RPMI8226 (cell line): ENCODE measurements at places on chromosomes 4 and X.

DNA sequence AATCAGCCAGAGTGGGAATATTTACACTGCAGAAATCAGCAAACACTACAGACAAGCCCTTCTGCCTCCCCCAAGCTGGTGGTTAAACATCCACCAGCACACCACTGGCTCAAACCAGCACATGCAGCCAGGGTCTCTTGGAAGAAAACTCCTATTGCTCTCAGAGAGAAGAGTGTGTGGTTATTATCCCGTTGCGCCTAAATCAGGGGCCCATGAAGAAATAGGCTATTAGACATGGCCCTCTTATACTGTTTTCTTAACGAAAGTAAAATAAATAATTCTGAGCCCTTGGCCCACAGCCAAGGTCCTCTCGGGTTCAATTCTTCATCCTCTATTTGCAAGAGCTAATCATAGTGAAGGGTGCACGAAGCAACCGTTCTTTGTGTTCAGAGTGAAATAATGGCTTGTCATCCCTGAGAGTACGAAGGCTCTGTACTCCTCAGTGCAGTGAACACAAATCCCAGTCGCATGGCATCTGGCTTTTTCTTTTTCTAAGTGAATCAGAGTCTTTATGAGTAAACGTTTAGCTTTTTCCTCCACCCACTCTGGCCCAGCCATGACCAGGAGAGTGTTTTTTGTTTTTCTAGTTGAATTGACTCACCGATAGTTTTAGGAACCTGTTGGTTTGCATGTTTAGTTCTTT, 33.4 kb upstream of the RBM47 start:
- no peak for DNase-seq

- DNase-seq = no peak
Measured at GRCh38 chrX:101931136-101931487, 715 bp downstream of the ZMAT1 start.

- DNase-seq = no peak
Measured at GRCh38 chrX:118655561-118656246, 71.7 kb upstream of the IL13RA1 start.

DNA sequence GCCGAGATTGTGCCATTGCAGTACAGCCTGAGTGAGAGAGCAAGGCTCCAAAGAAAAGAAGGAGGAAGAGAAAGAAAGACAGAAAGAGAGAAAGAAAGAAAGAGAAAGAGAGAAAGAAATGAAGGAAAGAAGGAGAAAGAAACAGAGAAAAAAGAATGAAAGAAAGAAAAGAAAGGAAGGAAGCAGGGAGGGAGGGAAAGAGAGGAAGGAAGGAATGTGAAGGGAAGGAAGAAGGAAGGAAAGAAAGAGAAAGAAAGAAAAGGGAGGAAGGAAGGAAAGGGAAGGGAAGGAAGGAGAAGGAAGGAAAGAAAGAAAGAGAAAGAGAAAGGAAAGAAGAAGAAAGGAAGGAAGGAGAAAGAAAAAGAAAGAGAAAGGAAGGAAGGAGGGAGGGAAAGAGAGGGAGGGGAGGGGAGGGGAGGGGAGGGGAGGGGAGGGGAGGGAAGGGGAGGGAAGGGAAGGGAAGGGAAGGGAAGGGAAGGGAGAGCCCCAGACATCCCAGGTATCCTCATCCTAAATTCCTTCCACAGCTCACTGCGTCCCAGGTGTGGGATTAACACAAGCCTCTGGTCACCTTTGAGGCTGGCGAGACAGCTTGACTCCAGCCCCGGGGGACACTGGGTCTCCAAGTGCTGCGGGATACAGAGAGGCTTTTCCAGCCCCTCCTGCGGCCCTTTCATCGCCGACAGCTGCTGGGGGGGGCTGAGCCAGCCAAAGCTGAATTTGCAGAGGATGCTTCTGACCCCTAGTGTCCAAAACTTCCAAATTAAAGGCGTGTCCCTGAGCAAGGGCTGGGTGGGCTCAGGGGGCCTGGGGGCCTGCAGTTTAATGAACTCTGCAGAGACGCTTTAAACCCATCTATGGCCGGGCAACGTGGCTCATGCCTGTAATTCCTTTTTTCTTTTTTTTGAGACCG, 24.2 kb upstream of the CSF2RA start:
- peak; percentile 71 for DNase-seq

GRCh38 chrX:81308086-81308829, 106.4 kb downstream of the SH3BGRL start:
- no peak for DNase-seq

DNA sequence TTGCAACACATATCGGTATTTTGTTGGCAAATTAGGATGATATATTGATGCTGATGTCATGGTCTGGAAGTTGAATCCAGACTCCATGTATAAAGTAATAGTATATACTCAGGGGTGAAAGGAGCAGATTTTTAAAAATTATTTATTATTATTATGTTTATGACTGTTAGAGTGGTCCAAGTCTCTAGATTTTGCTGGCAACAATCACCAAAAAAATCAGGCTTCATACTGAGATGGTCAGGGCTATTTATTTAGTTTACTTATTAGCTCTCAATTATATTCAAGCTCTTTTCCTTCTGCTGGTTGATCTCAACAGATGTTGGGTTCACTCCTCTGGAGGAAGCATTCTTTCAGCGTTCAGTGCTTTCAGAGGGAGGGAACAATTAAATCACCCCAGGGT, 73.9 kb upstream of the VCX3B start:
- no peak for DNase-seq

- DNase-seq = no peak
Measured at GRCh38 chrX:37357436-37357835, 8.3 kb downstream of the PRRG1 start.

DNA sequence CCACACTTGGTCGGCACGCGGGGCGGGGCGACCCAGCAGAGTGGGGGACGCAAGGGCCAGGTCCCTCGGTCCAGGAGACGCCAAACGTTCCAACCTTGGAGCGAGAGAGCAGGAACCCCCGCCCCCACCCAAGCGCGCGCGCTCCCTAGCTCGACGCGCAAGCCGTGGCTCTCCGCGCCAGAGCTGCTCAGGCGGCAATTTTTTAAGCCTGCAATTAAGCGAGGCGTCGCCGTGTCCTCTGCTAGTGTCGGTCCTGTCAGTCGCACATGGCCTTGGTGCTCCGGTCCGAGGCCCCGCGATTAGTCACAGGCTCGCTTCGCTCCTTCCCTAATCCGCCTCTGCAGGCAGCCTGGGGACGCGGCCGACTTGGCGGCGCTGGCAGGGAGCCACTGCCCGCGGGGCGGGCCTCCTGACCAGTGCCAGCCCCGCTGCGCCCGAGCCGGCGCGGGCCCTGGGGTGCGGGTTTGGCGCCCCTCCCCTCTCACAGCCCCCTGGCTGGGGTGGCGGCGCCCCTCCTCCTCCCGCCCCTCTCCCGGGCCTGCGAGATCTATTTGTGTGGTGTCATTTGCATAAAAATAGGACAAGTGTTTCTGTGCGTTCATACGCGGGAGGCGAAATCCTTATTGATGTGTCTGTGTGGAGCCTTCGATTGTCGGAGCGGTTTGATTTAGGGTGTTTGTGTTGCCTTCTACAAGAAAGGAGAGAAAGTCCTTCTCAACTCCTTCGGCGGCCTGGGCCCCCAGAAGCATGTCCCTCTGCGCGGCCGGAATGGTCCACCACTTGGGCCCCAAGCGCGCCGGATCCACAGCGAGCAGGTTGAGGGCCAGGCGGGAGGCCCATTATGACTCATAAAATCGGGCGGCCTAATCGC, 9.8 kb upstream of the BCOR start:
- peak; percentile 81 for DNase-seq

DNA sequence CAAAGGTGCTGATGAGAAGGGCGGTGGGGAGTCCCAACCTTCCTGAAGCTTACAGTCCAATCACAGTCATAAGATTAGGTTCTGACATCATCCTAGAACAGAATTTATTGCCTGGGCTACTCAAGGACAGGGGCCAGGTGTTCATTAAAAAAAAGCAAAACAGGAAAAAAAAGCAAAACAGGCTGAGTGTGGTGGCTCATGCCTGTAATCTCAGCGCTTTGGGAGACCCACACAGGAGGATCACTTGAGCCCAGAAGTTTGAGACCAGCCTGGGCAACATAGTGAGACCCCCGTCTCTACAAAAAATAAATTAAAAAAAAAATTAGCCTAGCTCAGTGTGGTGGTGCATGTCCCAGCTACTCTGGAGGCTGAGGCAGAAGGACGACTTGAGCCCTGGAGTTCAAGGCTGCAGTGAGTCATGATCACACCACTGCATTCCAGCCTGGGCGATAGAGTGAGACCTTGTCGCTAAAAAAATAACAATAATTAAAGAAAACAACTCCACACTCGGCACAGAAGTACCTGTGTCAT, 3.0 kb downstream of the RAB9A start:
- DNase-seq = peak; percentile 68

- no peak for DNase-seq
Measured at GRCh38 chr4:33959519-33959918, 2284.8 kb downstream of the ARAP2 start.

DNA sequence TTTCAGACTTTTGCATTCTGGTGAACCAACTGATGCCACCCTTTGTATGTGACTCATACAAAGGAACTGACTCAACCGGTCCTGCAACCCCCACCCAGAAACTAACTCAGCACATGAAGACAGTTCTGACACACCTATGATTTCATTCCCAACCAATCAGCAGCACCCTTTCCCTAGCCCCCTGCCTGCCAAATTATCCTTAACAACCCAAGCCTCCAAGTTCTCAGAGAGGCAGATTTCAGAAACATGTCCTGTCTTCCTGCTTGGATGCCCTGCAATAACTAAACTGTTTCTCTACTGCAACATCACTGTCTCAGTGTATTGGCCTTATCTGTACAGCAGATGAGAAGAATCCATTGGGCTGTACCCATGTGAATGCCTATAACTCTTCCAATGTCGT, 284.7 kb downstream of the CAMK2D start:
- DNase-seq = no peak

GRCh38 chrX:123013141-123013540, 170.9 kb upstream of the GRIA3 start:
- no peak for DNase-seq

DNA sequence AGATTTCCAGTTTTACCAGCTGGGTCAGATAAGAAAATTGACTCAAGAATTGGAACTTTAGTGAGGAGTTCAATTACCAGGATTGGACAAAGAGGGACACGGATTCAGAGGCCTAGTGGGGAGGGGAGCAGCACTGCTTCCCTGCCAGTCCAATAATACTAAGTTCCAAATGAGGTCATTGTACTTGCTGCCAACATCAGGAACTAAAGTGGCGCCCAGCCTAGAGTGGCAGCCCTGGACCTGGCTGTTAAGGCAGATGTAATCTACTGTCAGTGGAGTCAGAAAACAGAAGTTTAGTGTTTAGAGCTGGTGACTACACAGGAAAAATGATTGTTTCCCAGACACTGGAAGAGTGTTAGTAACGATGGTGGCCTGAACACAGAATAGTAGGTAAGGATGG, 42.7 kb upstream of the RAPGEF2 start:
- DNase-seq = no peak

DNA sequence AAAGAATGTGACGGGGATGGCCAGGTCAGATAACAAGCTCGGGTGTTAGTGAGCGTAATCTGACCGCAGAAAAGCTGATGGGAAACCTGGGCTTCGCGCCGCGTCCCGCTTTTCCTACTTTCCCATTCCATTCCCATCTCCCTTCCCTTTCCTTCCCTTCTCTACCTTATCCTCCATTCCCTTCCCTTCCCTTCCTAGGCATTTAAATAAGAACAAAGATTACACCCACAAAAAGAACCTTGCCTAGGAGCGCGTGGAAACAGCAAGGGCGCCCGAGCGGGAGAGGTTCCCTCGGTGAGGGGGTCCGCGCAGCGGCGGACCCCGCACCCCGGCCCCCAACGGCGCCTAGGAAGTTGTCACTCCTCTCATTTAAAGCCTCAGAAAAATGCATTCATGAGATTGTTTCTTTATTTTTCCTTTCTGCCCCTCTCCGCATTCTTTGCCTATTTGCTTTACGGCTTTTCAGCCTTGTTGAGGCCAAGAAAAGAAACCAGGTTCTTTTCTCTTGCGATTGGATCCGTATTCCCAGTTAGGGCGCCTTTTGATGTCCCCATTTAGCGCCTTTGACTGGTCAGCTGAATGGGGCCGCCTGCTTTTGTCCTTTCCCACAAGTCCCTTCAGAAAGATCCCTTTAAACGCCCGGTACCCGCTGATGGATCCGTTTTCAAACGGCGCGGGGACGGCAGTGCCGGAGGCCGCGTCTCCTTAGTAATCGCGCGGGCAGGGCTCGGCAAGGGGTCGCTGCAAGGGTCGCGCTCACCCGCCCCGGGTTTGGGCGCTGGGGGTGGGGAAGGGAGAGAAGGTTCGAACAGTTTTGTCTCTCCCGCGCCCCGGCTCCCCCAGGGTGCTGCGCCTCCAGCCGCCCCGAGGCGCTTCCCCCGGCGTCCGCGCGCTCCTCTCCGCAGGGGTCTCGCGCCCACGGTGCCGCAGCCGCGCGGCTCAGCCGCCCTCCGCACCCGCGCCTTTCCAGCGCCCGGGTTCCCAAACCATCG, 54.1 kb upstream of the TMEM33 start:
- no peak for DNase-seq

DNA sequence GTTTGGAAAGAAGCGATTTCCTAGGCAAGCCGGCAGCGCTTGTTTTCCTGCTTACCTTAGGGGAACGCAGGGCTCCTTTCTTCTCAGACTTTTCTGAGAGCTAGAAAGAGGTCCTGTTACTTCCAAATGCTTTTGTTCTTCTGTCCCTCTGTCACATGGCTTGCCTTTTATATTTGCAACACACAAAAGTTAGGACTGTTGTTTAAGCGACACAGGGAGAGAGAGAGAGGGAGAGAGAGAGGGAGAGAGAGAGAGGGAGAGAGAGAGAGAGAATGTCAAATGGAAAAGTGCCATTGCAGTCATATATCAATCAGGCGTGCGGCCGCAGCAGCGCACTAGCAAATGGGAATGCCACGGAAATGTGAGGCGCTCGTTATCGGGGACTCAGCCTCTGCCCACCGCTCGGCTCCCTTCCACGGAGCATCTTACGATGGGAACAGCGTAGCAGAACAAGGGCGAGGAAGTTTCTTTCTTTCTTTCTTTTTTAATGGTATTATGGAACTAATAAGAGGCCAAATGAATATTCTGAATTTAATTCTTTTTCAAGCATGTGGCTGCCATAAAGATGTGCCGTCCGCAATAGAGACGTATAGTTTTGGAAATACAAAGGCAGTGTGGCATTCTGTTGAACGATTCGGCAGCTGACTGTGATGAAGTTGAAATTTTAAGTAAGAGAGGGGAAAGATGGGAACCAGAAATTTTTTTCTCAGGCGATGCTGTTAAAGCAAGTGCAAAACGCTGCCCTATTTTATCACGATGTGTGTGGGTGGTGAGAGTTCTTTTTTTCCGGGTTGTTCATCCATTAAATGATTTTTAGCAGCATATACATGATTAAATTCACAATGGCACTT, at the start of gene NDP:
NDP (minus strand) TSS at position 142 of the 851 bp plus-strand sequence. CDS start 14,745 bp downstream, outside the sequence.
- DNase-seq = no peak

DNA sequence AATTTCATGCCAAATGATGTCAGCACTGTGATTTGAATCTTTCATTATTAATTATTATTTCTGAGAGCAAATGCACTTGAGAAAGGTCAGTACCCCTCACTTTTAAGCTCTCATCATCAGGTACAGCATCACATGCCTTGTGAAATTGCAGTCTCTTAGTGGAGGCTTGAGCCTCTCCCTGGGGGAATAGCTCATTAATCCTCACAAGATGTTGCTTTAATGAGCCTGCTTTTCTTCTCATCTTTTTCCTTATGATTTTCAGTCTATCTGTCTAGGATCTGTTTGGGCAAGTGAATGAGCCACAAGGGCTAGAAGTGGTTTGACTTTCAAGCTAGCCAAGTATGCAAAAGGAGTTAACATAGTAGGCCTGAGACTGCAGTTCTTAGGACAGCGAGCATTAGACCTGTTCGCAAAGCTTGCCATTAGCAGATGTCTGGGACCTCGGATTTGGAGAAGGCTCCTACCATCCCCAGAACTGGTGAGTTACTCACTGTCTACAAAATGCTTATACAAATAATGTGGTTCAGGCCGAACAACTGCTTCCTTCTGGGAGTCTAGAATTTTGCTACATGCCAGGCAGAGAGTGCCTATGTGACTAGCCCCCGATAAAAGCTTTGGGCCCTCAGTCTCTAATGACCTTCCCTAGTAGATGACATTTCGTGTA, 174.5 kb downstream of the IL15 start:
- DNase-seq = no peak
